NCI-H1436 (cell line): ENCODE measurements at places on chromosomes 6 and 20.

DNA sequence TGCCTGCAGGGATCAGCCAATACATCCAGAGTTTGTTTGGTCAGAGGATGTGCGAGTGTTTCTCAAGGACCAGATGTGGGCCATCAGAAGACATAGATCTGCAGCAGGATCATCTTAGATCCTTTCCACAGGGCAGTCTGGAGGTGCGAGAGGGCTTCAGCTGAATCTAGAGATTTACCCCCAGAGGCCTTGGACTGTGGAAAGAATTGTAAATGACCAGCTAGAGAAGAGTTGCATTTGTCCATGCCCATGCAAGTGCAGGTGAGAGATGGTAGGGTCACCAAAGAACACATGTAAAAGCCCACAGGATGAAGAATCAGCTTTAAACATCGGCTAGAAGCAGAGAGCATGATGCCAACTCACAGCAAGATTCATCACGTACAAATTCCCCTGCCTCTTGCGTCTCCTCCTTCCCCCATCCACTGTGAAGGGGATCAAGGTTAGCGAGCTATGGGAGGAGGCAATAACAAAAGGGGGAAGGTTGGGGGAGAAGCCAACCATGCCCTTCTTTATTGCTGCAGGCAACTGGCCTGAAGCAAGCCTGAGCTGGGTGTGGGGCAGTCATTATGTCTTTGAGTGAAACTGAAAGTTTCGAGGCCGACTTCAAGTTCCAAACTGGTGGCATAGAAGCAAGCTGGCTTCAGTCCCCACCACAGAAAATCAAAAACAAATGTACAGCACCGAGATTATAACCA is 83.5 kb downstream of the SCML4 start:
- no peak for DNase-seq

GRCh38 chr6:143559051-143559660 is 47.6 kb upstream of the FUCA2 start:
- DNase-seq, result no peak

DNA sequence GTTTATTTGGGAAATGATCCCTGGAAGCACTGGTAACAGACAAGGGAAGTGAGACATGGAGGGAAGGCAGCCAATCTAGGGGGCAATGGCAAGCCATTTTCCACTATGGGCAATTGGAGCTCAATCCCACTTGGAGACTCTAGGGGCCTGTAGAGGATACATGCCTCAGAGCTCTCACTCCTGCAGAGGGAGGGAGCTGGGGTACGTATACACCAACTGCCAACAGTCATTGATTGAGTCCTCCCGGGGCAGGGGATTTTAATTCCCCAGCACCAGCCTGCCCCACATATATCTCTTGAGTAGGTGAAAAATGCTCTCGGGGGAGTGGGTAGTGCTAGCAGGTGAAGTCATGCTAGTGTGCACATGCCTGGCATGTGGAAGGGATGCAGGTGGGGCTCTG is 78.9 kb upstream of the KCNK16 start:
- no peak for DNase-seq

- DNase-seq, result peak; percentile 76
Measured at GRCh38 chr6:151004383-151005024, 139.0 kb downstream of the MTHFD1L start.

GRCh38 chr6:42450477-42451332 is 1.0 kb downstream of the TRERF1 start:
- DNase-seq, result peak; percentile 3

DNA sequence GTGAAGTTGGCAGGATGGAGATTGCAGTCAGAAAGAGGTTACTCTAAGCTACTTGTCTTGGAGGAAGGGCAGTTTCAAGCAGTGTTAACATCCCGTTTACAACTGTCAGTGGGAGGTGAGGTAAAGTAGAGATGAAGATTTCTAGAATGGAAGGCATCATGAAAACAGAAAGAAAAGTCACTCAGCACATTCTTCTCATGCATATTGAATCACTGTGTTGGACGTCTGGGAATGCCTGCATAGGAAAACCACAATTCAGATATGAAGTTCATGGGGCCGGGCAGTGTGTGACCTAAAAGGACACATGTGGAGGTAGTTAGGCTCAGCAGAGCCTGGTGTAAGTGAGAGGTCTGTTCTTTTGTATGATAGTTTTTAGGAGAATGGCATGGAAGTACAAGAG is 73.5 kb upstream of the LAMP5 start:
- no peak for DNase-seq

DNA sequence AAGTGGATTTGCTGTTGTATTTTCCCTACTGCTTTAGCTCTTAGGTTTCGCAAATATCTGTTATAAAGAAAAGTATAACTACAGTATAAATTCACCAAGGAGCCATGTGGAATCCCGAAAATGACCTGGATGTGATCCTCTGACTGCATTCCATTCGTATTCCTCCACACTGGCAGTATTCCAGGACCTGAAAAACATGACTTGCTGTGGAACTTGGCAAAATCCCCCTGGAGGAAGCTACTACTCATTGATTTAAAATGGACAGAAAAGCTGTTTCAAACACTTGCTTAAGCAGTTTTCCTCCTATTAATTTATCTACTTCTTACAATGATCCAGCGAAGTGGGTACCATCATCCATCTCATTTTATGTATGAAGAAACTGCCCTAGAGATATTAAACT is 13.3 kb upstream of the ENPP5 start:
- DNase-seq, result no peak

DNA sequence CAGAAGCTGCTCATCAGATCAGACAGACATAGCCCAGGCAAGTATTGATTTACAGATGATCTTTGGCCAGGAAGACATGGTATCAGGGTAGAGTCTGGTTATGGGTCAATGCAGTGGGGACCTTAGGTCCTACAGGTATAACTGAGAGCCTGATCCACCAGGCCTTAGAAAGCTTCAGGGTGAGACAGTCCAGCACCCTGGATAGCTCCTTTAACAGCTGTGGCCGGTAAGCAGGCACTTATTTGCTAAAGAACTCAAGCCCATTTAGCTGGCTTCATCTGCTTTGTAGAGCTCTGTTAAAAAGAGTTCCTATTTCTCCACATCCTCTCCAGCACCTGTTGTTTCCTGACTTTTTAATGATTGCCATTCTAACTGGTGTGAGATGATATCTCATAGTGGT is 39.6 kb downstream of the ESR1 start:
- no peak for DNase-seq

DNA sequence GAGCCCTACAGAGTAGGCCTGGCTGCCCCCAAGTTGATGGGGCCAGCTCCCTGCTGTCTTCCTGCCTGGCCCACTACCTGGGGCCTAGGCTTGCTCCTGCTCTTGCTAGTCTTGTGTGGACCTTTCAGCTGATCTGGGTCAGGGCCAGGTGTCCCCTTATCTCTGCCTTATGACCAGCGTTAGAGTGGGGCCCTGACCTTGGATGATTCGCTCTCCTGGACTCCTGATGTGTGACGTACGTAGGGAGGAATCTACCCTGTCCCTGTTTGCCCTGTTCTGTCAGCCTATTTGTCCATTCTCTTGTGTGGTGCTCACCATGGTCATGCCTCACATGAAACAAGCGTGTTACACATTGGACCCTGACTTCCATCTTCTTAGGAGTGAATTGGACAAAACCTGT is 571.8 kb downstream of the QKI start:
- no peak for DNase-seq

- peak; percentile 53 for DNase-seq
Measured at GRCh38 chr20:35561268-35561667, 19.4 kb downstream of the ERGIC3 start.

DNA sequence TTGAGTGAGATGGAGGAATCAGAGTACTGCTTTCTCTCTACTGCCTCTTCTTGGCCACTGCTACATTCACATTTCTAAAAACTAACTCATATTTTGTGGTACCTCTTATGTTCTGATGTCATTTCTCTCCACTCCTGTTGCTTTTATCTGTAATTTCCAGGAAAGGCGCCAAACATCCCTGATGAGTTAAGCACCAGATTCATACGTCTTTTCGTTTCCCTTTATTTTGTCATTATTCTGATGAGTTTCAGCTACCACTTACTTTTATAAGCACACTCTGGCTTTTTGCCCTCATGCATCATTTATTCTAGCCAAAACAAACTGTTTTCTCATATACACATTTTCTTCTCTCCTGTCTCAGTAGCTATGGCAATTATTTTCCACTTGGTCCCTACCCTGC is 680.0 kb downstream of the RNF144B start:
- no peak for DNase-seq

GRCh38 chr6:57262488-57262887 is 40.4 kb upstream of the RAB23 start:
- no peak for DNase-seq

DNA sequence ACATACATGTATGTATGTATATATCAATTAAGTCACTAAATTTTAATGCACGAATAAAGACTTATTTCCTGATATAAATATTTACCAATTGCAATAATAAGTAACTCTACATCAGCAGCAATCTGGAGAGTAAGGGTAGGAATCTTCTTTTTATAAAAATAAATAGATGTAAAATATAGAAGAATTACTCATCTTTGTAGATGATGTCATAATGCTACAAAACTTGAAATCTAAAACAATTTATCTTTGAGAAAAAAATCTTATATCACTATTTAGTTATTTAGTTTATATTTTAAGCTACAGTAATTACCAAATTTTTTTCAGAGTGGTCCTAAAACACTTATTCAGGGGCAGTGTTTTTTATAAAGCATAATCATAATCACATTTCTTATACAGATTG is 351.7 kb downstream of the RIMS1 start:
- DNase-seq, result no peak

DNA sequence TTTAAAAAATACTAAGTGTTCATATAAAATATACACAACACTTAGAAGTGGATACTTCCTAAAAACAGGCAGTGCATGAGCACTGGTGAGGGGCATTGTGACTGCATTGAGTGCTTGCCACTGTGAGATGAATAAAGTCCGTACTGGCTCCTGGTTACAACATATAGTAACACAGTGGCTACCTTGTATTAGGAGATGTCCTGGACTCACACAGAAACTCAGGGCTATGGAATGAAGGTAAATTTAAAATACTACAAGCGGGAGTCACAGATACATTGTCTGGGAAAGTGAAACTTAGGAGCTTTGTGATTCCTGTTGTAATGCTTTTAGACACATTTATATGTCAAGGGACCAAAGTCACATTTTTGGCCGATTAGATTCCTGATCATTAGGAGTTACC is 36.5 kb upstream of the HLA-G start:
- DNase-seq, result no peak

DNA sequence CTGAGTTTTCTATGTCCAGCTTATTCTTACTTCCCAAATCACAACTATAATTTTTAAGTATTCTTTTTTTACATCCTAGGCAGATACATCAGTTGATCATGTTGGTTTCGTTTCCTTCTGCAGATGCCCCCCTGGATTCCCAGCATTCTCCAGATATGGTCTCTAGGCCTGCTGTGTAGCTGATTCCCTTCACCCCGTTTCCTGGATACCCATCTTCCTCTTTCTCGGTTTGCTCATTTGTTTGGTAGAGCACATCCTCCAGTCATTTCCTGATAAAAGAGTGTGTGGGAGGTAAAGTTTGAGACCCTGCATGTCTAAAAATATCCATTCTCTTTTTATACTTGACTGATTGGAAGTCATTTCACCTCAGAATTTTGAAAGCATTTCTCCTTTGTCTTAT is 66.4 kb downstream of the ANKS1A start:
- no peak for DNase-seq

DNA sequence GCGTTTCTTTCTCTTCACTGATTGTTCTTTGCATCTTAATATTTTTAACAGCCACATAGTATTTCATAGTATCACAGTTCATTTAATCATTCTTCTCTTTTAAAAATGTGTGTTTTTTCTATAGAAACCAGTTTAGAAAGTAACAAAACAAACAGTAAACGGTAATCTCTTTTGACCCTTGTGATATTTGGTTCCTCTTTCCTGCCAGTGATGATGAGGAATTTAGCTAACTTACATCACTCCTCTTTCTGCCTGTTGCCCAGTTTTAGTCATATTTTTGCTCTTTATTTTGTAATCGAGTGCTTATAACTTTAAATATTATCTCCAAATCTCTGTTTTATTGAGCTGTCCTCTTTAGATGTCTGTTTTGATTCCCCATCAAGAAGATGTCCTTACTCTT is 38.1 kb upstream of the ZBTB24 start:
- no peak for DNase-seq

- DNase-seq, result no peak
Measured at GRCh38 chr6:10196090-10196489, 218.8 kb downstream of the TFAP2A start.

DNA sequence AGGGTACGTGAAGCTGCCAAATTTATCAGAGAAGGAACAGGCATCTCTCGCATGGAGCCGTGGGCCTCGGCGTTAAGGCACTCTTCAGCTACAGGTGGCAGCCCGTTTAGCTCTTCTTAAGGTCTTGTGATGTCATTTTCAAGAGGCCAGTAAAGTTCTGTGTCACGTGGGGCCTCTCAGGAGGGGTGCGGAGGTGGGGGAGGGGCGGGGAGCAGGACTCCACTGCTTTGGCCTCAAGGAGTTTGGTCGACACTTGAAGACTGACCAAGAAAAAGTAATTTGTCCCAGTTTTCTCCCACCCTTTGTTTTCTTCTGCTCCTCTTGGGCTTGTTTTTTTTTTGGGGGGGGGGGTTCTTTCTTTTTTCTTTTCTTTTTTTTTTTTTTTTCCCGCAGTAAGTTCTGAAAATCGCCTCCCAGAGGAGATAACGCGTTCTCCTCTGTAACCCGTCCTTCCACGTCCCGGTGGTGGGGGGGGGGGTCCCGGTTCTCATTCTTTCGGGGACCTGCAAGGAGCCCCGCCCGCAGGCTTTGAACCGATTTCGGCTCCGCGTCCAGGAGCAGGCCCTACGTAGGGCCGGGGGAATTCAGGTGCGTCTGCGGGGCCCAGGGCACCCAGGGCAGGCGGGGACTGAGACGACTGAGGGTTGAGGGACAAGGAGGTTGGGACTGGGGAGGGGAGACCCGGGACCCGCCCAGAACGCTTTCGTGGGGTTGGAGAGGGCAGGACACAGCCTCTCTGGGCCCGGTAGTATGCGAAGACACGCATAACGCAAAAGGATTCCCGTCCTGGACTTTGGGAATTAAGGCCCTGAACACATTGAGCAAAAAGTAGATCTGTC is 26.0 kb downstream of the GPX6 start:
- DNase-seq, result no peak

- DNase-seq, result no peak
Measured at GRCh38 chr6:166955121-166955864, 1.1 kb downstream of the RNASET2 start.

GRCh38 chr6:157536223-157536545 is 155.2 kb downstream of the ZDHHC14 start:
- DNase-seq, result no peak

GRCh38 chr6:44507014-44507413 is 119.5 kb downstream of the CDC5L start:
- DNase-seq, result no peak

DNA sequence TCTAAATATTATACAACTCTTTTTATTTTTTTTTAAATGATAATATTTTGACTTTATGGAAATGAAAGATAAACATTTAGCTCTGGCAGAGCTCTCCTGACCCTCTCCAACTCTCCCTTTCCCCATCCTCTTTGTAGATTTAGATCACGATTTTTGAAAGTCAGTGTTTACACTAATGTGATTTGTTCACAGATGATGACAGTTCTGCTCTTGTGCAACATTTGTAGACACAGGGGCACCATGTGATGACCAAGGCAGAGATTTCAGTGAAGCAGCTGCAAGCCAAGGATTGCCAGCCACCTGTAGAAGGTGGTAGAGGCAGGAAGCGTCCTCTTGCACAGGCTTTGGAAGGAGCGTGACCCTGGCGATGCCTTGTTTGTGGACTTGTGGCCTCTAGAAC is 483.2 kb downstream of the QKI start:
- no peak for DNase-seq
